Hindlimb muscle (tissue), 1 donor: ENCODE measurements at places on chromosomes 12 and 14.

- no peak for DNase-seq
These were observed 463.6 kb upstream of the CCDC196 start for GRCh38 chr14:66022526-66022925.

- no peak for DNase-seq
These were observed 69.0 kb upstream of the BMP4 start for GRCh38 chr14:54025661-54026060.

- DNase-seq: no peak
These were observed 168.5 kb downstream of the NAV3 start for GRCh38 chr12:77999074-77999715.

GRCh38 chr14:41397926-41398325 lies 208.8 kb upstream of the LRFN5 start:
- no peak for DNase-seq

- no peak for DNase-seq
These were observed 962.9 kb downstream of the VRK1 start for GRCh38 chr14:97760050-97760449.

GRCh38 chr12:12549426-12549825 lies 13.2 kb downstream of the DUSP16 start:
- DNase-seq: no peak

GRCh38 chr12:66352197-66352596 lies 49.9 kb downstream of the HELB start:
- DNase-seq: peak; percentile 11

DNA sequence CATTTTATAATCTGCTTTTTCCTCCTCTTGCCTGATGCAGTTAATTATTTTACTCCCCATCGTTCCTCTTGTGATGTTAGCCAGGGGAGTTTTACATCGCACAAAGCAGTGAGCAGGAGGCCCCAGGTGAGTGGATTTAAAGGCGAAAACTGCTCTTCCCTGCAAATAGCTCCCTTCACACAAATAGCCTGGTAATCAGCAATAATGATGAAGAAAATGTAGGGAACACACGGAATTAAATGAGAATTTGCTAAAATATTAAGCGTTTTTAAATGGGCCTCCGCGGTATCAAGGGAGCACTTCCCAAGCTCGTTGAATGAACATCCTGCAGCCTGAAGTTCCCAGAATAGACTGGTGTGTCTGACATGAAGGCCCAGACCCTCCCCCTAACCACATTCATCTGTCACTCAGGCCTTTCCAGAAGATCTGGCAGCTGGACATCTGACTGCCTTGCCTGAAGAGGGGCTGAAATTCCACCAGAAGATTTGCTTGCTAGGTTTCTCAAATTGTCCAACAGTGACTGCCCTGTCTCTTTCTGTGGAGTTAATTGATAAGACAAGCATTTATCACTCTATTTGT lies 127.2 kb downstream of the CCDC60 start:
- no peak for DNase-seq

GRCh38 chr14:99740411-99740810 lies 52.8 kb upstream of the EML1 start:
- no peak for DNase-seq

DNA sequence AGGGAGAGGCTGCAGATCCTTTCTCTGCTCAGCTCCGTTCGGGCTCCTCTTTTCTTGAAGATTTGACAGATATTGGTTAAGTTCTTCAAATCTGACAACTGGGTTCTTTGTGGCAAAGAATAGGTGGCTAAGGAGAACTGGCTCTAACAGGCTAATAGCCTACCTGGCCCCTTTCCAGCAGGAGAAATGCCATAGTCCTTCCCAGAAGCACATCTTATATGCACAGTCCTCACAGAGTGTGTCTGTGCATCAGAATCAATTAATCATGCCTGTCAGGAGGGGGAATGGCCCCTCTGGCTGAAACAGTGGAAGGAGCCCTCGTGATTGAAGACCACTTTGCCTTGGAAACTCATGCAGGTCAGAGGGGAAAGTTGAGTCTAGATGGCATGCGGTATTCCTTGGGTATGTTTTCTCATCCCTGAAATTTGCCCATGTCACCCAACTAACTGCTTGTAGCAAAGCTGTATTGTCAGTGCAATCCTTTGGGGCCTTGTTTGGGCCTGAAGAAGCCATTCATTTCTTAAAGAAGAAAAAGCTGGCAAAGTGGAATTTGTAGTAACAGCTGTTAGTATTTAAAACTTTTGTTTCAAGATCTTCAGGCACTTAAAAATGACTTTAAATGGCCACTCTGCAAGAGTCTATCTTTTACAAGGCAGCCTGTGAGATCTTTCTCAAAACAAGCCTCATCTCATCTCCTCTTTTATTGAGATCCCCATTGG lies 251.5 kb downstream of the ZFP36L1 start:
- no peak for DNase-seq

DNA sequence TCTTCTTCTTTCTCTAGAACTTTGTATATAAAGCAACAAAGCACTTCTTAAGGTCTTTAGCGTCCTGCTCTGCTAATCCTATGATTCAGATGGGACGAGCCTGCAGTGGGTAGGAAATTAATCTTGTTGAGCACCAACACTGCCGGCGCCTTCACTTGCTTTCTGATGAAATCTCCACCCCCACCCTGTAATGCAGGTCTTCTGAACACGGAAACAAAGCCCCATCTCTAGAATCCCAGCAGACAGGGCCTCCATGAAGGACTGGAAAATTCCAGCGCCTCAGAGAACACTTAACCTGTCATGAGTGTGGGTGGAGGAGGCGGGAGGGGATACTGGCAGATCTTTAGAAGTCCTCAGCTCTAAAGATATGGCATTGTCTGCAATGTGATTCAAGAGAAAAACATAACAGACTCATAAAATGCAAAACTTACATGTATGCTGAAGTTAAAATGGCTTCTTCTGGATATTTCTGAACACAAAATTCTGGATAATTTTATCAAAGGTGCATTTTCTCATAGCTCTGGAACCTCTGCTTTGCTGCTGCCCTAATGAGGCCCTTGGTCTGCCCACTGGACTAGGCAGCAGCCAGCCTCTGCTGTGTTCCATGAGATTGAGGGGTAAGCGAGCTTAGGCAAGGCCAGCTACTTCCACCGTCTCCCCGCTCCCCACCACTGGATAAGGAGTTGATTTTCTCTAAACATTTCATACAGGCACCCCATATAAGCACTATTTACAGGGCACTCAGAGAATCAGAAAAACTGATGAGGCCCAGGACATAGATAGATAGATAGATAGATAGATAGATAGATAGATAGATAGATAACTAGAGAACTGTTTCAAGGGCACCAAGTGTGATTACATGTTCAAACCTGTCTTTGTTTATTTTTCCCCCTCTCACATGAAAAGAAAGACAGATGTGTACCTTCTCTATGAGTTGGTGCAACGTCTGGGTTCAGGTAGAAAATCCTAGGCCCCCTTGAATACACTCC lies 43.1 kb downstream of the ZFP36L1 start:
- no peak for DNase-seq

- no peak for DNase-seq
These were observed 75.4 kb upstream of the FKBP4 start for GRCh38 chr12:2719392-2719791.

DNA sequence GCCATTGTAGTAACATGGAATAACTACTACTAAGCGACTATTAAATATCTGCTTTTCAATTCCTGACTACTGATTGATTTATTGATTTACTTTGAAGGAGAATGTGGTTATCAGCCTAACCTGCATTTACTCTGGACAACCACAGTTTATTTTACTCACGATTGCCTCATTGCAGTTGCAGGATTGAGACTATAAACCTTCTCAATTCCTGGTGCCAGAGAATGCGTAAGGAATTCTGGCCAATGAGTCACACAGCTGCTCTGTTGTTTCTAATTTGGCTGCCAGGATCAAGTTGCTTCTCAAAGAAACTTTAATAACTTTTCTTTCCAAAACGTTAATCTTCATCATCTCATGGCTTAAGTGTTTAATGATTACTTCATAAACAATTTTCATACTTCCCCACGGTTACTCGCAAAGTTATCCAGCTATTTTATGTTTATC lies 13.1 kb upstream of the TMTC1 start:
- peak; percentile 78 for DNase-seq

GRCh38 chr12:1203735-1204019 lies 212.7 kb downstream of the ERC1 start:
- DNase-seq: no peak

DNA sequence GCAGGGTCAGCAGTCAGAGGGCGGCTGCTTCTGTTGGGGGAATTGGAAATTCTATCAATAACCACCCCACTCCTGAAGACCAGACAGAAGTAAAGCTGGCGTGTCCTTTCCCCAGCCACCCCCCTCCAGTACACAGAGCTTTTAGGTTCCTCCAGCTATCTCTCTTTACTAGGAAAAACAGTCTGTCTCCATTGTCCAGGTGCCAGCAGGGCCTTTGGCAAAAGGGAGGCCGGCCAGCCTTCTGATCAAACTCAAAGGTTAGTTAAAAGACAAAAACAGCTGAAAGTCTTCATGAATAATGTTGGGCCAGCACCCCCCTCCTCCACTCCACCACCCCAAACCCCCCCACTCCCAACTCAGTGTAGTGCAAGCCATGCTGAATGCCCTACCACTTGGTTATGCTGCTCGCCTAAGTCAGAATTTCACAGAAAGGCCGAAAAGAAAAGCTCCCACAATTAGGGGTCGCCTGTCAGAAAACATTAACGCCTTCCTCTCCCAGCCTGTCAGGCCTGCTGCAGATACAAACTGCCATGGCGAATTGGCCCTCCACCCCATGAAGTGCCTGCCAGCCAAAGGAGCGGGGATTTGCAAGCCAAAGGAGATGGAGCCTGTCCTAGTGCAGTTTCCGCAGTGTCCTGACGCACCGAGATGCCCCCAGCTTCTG lies 8.9 kb downstream of the ASCL1 start:
- DNase-seq: no peak

- no peak for DNase-seq
These were observed 15.4 kb upstream of the RNASE4 start for GRCh38 chr14:20668969-20669368.

DNA sequence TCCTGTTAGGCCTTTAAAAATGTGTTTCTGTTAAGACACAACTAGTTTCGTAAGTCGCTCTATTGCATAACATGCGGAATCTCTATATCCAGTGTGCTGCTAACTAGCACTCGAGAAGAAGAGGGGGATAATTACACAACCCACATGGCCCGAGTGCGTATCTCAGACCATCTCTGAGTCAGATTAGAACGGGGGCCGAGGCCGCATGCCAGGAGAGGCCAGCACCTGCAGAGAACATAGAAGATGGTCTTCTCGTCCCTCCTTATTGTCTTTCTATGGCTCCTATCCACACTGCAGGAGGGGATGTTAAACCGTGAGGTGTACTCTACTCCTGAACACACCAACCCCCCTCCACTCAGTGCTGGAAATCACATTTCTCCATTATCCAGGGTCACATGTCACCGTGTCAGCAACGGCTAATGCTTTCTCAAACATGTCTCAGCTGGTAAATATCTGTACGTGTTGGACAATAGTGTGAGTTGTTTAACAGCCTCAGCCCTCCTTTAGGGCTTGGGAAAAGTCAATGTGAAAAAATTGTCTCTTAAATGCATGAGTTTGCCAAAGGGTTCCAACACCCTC lies 56.3 kb downstream of the CCDC88C start:
- no peak for DNase-seq

- no peak for DNase-seq
These were observed 115.5 kb downstream of the DYRK2 start for GRCh38 chr12:67764055-67764454.

DNA sequence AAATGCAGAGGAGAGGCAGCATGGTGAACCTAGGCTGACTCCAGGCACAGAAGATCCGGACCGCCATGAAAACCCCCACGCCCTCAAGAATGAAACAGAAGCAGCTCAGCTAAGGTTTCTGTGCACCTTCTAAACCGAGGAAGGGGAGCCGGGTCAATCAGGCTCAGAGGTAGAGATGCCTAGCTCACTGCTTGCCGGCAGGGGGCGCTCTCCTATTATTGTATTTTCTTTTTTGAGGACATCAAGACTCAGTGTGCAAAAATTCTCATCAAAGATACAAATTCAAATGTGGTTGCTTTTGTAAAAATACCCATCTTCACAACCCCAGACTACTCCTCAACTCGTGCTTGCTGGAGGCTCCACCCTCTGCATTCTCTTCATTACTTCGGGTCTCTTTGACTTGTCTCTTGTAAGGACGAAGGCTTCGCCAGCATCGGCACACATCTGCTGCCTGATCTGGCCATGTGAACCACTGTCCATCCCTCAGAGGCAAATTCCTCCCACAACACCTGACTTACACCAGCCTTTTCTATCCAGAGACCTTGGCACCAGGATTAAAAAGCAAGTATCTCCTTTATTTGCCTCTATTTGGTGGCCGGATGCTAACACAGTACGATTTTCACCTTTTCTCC lies 33.4 kb upstream of the RNASE3 start:
- peak; percentile 53 for DNase-seq

- DNase-seq: no peak
These were observed 8.6 kb upstream of the CD27 start for GRCh38 chr12:6435961-6436715.

- no peak for DNase-seq
These were observed 136.5 kb upstream of the MYL2 start for GRCh38 chr12:111056618-111057521.

DNA sequence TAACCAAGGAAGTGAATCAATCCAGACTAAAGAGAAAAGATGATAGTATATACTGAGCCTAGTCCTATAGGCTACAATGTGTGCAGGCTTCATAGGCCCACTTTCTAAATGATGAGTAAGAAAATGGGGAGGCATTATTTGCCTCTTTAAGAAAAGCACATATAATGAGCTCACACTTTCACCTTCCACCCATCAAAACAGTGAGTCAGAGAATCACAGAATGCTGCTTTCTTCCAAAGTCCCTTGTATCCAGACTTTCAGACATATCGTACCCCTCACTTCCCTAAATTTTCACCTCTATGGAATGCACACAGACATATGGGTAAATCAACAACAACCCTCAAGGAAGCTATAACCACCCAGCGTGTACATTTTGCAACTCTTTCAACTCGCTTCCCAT lies 286.4 kb upstream of the PRKD1 start:
- no peak for DNase-seq

DNA sequence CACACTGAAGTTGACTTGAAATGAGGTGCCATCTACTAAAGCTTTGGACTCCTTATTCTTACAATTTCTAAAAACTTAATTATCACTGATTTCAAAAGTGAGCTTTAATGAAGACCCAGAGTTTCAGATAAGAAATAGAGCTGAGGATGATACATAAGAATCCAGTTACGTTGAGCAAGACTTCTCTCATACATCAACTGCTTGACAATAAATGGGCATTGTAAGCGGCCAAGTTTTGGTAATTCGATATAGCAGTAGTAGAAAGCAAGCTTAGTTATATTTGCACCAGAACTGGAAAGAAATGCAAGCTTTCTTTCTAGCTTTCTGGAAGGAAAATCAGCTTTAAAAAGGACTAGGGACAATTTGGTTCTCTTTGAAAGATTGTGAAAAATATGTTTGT lies 1359.6 kb downstream of the FSCB start:
- DNase-seq: no peak
